ENCODE measurements at places on chromosomes 7 and 10.

DNA sequence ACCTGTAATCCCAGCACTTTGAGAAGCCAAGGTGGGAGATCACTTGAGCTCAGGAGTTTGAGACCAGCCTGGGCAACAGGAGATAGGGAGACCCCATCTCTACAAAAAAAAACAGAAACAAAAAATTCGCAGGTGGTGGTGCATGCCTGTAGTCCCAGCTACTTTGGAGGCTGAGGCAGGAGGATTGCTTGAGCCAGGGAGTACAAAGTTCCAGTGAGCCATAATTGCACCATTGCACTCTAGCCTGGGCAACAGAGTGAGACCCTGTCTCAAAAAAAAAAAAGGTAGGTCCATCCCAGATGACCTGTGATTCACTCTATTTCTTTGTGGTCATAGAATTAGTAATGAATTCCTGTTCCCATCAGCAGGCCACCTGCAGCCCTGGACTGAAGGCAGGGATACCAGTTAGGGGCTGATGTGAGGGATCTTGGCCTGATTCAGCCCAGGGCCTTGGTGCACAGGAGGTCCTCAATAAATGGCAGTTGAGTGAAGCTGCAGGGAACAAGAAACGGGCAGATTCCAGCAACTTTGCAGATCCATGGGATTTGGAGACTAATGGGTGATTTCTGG lies at the start of gene MYH16:
TSS of gene MYH16 (plus strand) at position 364 of the 570 bp plus-strand sequence.
- DNase-seq = no peak

- DNase-seq = peak; percentile 40
Measured at GRCh38 chr7:51366930-51367613, 50.5 kb upstream of the COBL start.

GRCh38 chr10:119183664-119184412 lies 5.2 kb upstream of the PRDX3 start:
- DNase-seq = no peak

DNA sequence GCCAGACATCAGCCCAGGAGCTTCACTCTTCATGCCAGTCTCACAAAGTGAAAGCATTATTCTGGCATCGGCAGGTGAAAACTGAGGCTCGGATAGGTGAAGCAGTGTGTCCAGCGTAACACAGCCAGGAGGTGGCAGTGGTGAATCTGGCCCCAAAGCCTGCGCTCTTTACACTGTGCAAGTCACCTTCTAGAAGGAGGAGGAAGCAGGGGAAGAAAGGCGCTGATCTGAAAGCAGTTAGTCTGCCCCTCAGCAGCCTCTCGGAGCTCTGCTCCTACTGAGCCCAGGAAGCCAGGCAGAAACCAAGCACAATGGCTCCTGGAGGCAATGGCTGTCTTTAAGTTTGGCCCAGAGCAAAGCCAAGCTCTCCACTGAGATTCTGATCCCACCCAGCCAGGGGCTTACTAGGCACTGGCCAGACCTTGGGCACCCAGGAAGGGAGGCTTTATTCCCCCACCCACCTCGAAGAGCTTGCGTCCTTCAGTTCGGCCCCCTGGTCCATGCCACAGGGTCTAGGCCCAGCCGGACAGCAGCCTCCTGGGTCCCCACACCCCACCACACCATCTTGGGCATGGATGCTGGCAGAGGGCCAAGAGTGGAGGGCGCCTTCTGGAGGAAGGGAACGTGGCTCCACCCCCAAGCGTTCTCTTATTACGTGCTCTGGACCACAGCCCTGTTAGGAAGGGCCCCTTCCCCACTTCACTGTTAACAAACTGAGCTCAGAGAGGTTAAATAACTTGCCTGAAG lies 104.5 kb downstream of the GRID1 start:
- DNase-seq = no peak

- no peak for DNase-seq
Measured at GRCh38 chr7:115058726-115059125, 136.8 kb downstream of the MDFIC start.

DNA sequence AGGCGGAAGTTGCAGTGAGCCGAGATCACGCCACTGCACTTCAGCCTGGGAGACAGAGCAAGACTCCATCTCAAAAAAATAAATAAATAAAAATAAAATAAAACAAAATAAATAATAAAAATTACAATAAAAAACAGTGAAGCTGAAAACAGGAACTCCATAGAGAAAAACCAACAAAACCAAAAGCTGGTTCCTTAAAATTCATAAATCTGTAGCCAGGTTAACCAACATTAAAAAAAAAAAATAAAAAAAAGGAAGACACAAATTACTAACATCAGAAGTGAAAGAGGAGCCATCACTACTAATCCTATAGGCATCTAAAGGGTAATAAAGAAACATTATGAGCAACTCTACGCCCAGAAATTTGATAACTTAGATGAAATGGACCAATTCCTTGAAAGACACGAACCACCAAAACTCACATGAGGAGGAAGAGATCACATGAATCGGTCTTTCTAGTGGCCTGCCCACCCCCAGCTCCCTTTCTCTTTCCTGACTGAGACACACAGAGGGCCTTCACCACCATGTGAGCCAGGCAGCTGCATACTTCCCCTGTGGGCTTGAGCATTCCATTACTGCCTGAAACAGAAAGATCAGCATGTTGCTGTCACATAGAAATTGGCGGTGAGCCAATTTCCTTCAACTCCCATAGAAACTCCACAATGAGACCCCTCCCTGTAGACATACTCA lies 208.7 kb downstream of the MAD1L1 start:
- peak; percentile 32 for DNase-seq

DNA sequence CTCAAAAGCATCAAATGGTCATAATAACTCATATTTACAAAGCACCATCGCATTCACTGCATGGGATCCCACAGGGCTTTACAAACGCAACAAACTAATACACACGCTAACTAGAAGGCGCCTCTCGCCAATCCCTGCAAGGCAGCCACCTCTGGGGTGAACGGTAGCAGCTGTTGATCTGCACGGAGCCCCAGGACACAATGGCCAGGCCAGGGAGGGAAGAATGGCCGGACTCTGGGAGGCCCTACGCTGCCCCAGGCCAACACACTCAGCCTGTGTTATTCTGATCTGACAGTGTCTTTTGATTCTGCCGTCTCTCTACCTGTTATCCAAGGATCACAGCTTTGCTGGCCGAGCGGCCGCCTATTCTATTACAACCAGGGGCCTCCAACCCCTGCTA lies 41.8 kb downstream of the HABP2 start:
- no peak for DNase-seq

GRCh38 chr7:50651271-50651989 lies 86.2 kb upstream of the DDC start:
- DNase-seq = no peak

- DNase-seq = no peak
Measured at GRCh38 chr7:100887516-100888290, 1.8 kb downstream of the UFSP1 start.

GRCh38 chr7:146709451-146710027 lies 592.9 kb downstream of the CNTNAP2 start:
- DNase-seq = no peak

DNA sequence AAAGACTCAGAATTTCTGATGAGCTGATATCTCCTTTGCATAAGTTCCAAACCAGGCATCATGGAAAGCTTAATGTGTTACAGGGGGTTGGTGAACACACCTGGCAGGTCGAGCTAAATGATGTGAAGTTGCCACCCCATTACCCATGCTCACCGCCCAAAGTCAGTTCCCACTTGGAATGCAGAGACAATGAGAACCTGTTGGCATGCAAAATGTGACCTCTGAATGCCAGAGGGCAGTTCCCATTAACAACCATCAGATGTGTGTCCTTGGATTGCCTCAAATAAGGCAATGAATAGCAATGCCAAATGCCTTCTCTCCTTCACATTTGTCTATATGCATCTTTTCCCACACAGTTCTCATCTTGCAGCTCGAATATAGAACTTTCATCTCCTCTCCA lies 190.7 kb downstream of the CDCA7L start:
- no peak for DNase-seq

DNA sequence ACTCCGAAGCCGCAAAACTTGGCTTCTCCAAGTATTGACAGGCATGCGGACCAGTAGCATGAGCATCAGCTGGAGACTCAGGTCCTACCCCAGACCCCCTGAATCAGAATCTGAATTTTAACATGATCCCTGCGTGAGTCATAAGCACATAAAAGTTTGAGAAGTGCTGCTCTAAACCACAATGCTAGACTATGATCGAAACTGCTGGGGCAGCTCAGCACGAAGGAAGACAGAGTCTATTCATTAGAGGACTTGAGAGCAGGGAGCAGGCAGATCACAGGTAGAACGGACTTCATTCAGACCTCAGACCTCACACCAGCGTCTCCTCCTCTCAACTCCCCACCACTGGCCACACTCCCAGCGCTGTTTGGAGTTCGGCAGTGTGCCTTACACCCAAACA lies 16.9 kb downstream of the CAMK2G start:
- DNase-seq = peak; percentile 40

- DNase-seq = no peak
Measured at GRCh38 chr7:75813781-75814236, at the start of gene CCL24. Gene CCL24, minus strand, starts transcription at chr7:75813806. Its CDS starts 91 bp downstream, at chr7:75813715.

- no peak for DNase-seq
Measured at GRCh38 chr7:155166108-155166507, 96.0 kb downstream of the HTR5A start.

- DNase-seq = no peak
Measured at GRCh38 chr7:96675548-96675947, 34.1 kb downstream of the SEM1 start.

DNA sequence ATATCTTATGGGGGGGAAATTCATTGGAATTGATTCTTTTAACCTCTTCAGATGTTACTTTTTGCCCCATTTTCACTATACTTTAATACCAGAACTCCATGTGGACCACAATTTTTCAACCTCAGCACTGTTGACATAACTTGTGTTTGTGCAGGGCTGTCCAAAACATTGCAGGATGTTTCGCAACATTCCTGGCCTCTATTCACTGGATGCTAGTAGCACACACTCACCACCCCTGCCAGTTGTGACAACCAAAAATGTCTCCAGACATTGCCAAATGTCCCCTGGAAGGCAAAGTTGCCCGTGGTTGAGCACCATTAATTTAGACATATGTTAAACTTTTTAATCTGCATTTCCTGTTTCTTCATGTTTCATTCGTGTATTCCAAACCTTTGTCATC lies 234.7 kb downstream of the GFRA1 start:
- peak; percentile 4 for DNase-seq

DNA sequence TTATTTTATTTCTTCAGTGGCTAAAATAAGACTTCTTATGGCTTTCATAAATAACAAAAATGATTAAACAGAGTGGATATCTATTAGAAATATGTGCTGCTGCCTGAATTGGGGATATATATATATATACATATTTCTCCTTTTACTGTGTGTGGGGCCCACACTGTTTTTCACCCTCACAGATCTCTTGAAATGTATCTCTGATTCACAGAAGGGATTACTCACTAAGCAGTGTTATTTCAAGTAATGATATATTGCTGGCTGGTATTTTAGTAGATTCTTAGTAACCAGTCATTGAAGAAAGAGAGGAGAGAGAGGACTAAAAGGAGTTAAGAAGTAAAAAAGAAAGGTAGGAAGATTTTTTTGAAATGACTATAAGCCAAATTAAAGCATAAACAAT lies 308.6 kb upstream of the NRP1 start:
- peak; percentile 57 for DNase-seq

DNA sequence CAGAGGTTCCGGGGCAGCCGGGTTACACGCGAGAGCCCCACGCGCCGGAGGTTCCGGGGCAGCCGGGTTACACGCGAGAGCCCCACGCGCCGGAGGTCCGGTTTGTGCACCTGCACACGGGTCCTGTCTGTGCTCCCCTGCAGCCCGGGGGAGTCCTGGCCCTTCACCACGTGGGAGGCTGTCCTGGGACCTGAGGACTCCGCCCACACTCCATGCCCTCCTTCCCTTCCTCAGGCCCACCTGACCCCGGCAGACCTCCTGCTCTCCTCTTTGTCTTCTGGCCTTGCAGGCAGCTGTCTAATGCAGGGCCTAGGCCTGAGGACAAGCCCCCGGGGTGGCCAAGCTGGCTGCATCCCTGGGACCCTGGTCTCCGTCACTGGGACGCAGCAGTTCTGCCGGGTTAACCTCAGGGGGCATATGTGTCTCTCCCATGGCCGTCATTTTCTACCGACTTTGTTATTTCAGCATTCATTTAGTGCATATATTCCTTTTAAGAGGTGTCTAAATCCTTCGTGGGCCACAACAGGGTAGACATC lies 374.6 kb downstream of the DNAJB6 start:
- no peak for DNase-seq

GRCh38 chr7:157462840-157463239 lies 126.0 kb downstream of the DNAJB6 start:
- no peak for DNase-seq

DNA sequence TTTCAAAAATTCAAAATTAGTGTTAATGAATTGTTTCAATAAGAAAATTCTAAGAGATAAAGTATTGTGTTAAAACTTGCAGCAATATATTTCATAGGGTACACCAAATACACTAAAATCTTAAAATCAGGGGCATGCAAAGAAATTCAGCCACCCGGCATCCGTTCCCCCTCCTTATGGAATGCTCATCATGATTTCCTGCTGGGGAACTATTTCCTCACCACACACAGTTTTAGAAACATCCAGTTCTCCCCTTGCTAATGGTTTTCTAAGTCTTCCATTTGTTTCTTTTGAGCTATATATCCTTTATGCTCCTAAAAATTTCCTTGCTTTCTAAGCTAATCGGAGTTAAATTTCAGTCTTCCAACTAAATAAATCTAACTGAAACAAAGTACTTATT lies 60.7 kb downstream of the CHCHD3 start:
- DNase-seq = peak; percentile 7

DNA sequence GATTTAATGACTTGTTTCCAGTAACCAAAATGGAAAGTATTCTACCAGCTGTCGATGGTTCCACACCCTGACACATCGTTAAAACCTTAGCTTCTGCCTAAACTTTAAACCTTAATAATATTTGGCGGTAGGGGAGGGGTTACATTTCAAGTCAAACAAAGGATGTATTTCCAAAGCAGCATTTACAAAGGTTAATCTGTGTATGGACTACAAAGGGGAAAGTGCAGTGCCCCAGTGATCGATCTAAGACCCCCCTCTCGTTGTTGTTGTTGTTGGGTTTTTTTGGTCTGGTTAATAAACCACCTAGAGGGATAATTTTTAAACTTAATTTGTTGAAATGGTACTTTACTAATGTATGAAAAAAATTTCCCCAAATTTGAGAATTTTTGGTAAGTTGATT lies 1.1 kb upstream of the STEAP2 start:
- DNase-seq = no peak

GRCh38 chr7:85262891-85263290 lies 76.0 kb upstream of the SEMA3D start:
- no peak for DNase-seq

All from brain microvascular endothelial cell (primary cell).